CD4-positive, alpha-beta T cell treated with Interleukin-15 for 4 hours (primary cell): ENCODE measurements at places on chromosomes 12 and 14.

- DNase-seq = no peak
Observed at GRCh38 chr12:1896964-1897363, 21.5 kb downstream of the CACNA2D4 start.

GRCh38 chr12:56877195-56878009, 56.8 kb downstream of the SDR9C7 start:
- no peak for DNase-seq

GRCh38 chr12:127393896-127394295, 873.1 kb upstream of the TMEM132C start:
- DNase-seq = no peak

DNA sequence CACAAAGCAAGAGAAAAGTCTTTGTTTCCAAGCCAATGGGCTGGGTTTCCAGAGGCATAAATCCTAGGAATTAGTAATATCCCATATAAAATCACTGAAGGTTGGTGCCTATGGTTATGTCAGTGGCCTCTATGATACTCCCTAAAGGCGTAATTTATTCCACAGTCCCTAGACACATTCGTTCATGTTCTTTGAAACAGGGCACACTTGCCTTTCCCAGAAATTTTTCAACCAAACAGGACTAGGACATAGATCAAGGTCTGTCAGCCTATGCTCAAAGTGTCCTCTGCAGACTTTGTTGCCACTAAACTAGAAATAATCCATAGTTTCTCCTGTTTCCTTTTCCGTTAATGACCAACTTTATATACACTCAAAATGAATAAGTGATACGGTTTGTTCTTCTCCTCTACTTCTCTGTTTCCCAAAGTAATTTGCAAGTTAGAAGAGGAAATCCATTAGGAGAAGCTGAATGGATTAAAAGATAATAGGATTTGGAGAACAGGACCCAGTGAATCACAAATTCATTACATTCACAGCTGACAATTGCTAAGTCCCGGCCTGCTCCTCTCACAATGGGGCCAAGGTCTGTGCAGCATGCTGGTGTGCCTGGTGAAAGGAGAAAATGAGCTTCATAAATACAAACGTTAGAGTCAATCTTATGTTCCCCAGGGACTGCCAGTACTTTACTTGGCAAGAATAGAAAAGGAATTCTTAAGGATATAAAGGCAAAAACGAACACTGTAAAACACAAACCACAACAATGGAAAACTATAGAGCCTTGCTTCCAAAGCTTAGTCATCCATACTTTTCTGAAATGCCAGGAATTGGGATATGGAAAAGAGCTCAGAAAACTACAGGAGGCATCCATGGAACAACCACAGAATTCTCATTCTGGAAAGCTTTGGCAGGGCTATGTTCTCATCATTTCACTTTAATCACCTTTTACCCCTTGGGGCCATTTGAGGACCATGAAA, 966.2 kb downstream of the NRXN3 start:
- DNase-seq = no peak

GRCh38 chr14:81676879-81677278, 143.2 kb upstream of the SEL1L start:
- DNase-seq = no peak

GRCh38 chr12:89721291-89721987, 12.8 kb upstream of the ATP2B1 start:
- DNase-seq = no peak

DNA sequence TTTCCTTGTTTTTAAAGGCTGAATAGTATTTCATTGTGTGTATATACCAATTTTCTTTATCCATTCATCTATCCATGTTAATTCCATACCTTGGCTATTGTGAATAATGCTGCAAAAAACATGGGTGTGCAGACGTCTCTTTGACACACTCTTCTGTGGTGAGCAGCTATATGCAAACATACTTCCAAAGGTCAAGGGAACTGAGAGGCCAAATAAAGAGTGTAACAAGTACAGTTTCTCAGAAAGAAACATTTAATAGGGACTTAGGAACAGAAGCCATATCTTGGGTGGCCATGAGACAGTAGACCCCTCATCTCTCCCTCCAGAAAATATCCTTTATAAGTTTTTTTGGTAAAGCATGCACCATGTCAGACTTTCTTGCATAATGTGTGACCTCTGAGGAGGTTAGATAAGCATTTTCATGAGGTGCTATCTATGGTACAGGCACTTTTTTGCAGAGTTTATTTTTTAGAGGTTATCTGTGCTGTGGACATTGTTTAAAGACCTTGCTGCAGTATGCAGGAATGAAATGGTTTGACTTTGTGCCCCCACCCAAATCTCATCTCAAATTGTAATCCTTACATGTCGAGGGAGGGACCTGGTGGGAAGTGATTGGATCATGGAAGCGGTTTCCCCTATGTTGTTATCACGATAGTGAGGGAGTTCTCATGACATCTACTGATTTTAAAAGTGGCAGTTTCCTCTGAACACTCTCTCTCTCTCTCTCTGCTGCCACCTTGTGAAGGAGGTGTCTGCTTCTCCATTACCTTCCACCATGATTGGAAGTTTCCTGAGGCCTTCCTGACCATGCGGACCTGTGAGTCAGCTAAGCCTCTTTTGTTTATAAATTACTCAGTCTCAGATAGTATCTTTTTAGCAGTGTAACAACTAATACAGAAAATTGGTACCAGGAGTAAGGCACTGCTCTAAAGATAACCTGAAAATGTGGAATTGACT, 1202.3 kb downstream of the GALC start:
- no peak for DNase-seq

- no peak for DNase-seq
Observed at GRCh38 chr14:23486036-23486435, 16.5 kb downstream of the NGDN start.

DNA sequence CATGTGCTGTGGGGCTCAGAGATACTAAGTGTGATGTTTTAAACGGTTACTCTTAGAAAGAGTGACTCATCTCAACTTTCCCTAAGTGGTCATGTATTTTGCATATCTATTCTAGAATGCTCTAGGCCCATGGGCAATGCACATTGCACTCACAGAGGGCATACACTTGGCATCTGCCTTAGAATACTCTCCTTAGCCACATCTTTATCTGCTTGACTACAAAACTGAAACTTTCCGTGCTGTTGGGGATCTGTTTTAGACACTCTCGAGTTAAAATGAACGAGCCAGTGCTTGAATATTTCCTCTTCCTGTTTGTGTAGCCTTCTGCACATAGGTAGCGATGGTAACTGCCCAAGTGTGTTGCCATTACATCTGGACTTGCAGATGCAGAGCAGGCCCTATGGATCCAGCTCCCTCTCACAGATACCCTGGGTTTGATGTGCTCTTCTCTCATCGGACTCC, 180.5 kb downstream of the CAND1 start:
- DNase-seq = peak; percentile 39

DNA sequence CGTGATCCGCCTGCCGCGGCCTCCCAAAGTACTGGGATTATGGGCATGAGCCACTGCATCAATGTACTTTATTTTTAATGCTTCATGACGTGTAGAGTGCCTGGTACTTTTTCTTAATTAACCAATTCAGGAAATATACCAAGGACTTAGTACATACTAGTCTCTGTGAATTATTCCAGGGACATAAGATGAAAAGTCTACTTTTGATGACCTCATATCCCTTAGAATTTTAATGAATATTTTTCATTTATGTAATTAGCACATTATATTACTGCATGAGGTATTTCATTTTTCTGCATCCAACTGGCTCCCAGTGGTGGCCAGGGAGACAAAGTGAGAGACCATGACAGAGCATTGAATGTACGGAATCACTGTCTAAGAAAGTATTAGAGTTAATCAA, 577.7 kb upstream of the NOVA1 start:
- no peak for DNase-seq

- no peak for DNase-seq
Observed at GRCh38 chr12:80681287-80681686, 26.1 kb upstream of the MYF6 start.

- no peak for DNase-seq
Observed at GRCh38 chr14:89296281-89296745, 120.7 kb downstream of the FOXN3 start.

- DNase-seq = no peak
Observed at GRCh38 chr12:99670635-99671034, 23.1 kb downstream of the GARIN6 start.

DNA sequence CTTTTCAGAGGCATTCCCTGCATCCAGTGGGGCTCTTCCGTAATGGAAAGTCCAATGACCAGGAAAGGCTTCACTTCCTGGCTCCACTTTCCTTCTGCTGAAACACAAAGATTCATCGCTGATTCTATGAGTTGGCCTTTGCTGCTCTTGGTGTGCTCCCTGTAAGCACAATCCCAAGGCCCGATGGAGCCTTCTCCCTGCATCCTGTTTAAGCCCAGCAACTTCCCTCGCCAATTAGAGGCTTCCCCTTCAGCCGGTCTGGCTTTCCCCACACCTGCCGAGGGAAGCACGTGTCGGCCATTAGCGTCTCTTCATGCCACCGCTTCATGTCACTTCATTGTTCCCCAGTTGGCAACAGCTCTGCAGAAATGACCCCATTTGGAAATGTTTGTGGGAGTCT, 693.9 kb downstream of the MED13L start:
- DNase-seq = no peak

- no peak for DNase-seq
Observed at GRCh38 chr12:121769831-121770301, 23.6 kb downstream of the RHOF start.

- DNase-seq = no peak
Observed at GRCh38 chr12:68793975-68794652, 13.9 kb upstream of the MDM2 start.

DNA sequence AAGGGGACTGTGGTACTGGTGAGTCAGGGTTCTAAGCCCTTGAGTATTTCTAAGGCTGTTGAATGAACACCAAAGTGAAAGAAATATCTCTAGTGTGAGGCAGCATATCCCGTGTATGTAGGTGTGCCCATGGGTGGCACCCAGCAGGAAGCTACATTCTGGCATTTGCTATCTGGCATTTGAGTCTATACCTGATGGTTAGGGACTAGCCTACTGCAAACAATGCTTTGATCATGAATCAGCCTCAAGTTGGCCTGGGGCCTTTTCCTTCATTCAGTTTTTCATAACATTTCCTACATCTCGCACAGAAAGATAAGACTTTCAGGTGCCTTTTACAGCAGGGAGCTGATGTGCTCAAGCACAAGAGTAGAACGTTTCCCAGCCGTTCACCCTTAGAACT, 85.7 kb upstream of the E2F7 start:
- no peak for DNase-seq

- no peak for DNase-seq
Observed at GRCh38 chr14:88030079-88030478, 25.1 kb downstream of the GPR65 start.

DNA sequence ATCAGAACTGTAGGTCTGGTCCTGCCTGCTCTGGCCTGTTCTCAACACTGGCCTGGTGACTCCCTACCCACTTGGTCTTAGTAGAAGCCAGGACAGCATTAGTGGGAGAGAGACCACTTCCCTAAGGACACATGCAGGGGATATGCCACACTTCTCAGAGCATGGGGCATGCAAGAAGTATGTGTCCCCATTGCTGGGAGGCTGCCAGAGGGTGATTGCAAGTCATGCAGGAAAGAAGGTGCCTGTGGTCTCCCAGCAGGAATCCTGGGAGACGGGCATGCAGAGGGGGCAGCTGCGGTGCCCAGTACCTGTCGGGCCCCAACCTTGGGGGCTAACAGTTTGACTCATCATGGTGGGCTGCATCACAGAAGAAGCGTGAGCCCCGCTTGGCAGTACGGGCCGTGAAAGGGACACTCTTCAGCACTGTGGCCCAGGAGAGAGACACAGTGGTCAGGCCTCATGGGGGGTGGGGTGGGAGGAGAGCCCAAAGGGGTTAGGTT, 23.0 kb downstream of the PRPF40B start:
- DNase-seq = no peak

- DNase-seq = no peak
Observed at GRCh38 chr12:77830583-77831351, at the start of gene NAV3. TSS of gene NAV3 (plus strand) at chr12:77830894. CDS start at chr12:77831462, 568 bp downstream.

DNA sequence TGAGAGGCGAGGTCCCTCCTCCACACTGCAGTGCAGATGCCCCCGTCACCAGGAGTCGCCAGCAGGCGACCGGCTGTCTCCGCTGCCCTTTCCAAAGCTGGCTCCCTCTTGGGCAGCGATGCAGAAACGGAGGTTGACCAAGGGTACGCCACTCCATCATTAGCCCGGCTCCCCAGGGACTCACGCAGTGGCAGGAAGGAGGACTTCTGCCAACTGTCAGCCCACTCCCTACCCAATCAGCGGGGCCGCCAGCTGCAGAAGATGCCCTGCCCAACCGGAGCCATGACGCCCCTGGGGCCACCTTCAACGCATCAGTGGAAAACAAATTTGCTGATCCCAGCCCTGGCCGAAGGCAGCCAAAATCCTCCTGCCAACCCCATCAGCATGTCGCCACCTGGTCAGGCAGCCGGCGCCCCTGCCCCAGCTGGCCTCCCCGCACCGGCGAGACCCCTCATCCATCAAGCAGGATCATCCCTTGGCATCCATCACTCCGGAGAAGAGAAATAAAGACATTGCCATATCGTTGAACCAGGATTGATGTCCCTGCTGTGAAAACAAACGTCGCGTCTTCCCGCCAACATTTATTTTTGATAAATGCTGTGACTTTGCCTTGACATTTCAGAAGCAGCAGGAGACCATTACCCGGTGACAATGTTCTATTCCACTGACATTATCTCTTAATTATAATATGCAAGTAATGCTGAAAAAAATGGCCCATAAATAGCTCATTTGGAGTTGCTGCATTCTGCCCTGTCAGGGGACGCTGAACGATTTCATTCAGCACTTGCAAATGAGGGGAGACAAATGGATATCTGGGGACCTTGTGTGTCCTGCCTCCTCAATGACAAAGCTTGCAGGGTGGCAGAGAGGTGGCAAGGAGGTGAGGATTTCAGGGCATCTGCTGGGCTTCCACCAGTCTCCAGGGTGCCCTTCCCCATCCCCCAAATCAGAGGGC, 105.1 kb downstream of the SCARB1 start:
- DNase-seq = no peak

GRCh38 chr12:116639765-116640164, 80.6 kb downstream of the MAP1LC3B2 start:
- no peak for DNase-seq

GRCh38 chr14:101254805-101255764, 306.2 kb upstream of the DIO3 start:
- no peak for DNase-seq

- no peak for DNase-seq
Observed at GRCh38 chr12:5556946-5557673, 125.2 kb downstream of the NTF3 start.

GRCh38 chr14:56120091-56120691, 2.0 kb downstream of the PELI2 start:
- no peak for DNase-seq

GRCh38 chr14:58200480-58200841, 512 bp downstream of the ACTR10 start:
- no peak for DNase-seq

GRCh38 chr12:93879476-93880421, 202.6 kb downstream of the CRADD start:
- DNase-seq = no peak

- no peak for DNase-seq
Observed at GRCh38 chr14:69850086-69850735, 29.0 kb upstream of the SMOC1 start.

DNA sequence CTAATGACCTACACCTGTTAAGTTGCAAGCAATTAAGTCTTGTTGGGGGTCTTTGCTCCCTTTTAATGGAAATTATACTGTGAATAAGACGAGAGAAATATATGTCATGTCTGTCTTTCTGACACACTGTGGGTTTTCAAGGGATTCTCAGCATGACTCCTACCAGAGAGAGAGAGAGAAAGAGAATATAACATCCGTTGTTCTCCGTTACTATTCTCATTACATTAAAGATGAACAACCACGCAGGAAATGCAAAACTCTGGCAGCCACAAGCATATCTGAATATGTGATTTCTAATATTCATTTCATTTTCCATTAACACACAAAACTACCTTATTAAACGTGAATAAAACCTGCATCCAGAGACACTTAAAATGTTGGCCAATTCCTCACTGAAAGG, 67.3 kb upstream of the EGLN3 start:
- peak; percentile 46 for DNase-seq
